Dermis blood vessel endothelial cell (primary cell): ENCODE measurements at places on chromosomes 13 and 19. TPM values are rescaled to one million over a fixed set of nuclear protein-coding genes. Genes with fewer than 3 reads are reported as not detected.

GRCh38 chr19:43503501-43504425 is 783 bp downstream of the PHLDB3 start:
- DNase-seq, result peak; percentile 94

DNA sequence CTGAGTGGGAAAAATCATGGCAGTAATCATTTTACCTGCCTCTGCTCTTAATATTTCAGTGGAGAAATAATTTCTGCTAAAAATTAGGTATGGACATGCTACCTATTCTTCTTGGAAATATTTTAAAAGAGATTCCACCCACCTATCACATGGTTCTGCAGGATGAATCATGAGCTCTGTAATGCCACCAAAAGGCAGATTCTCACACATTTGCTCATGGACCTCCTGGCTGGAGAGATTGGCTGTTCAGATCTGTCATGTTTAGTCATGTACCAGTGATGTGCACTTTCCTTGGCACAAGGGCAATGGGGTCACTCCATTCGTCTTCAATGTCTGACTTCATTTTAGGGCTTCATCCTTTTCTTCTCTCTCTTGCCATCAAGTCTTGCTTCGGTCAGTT is 101.8 kb upstream of the MBNL2 start:
- DNase-seq, result no peak

- peak; percentile 67 for DNase-seq
Observed at GRCh38 chr19:584240-585001, 5.3 kb upstream of the HCN2 start.

- DNase-seq, result no peak
Observed at GRCh38 chr19:42158926-42159325, 26.7 kb upstream of the POU2F2 start.

GRCh38 chr13:97278435-97279411 is 56.6 kb downstream of the MBNL2 start:
- DNase-seq, result no peak

- no peak for DNase-seq
Observed at GRCh38 chr13:30108216-30108912, 199.0 kb downstream of the KATNAL1 start.

GRCh38 chr19:2255982-2256685 is at the start of gene JSRP1:
Gene JSRP1, minus strand, starts transcription at chr19:2256417. Its CDS starts 1,103 bp downstream, at chr19:2255314.
- no peak for DNase-seq

- no peak for DNase-seq
Observed at GRCh38 chr13:25200783-25201182, 28.7 kb upstream of the AMER2 start.

- no peak for DNase-seq
Observed at GRCh38 chr13:111999352-111999751, 67.6 kb upstream of the SOX1 start.

GRCh38 chr13:43058318-43058674 is 34.9 kb downstream of the DNAJC15 start:
- peak; percentile 9 for DNase-seq

DNA sequence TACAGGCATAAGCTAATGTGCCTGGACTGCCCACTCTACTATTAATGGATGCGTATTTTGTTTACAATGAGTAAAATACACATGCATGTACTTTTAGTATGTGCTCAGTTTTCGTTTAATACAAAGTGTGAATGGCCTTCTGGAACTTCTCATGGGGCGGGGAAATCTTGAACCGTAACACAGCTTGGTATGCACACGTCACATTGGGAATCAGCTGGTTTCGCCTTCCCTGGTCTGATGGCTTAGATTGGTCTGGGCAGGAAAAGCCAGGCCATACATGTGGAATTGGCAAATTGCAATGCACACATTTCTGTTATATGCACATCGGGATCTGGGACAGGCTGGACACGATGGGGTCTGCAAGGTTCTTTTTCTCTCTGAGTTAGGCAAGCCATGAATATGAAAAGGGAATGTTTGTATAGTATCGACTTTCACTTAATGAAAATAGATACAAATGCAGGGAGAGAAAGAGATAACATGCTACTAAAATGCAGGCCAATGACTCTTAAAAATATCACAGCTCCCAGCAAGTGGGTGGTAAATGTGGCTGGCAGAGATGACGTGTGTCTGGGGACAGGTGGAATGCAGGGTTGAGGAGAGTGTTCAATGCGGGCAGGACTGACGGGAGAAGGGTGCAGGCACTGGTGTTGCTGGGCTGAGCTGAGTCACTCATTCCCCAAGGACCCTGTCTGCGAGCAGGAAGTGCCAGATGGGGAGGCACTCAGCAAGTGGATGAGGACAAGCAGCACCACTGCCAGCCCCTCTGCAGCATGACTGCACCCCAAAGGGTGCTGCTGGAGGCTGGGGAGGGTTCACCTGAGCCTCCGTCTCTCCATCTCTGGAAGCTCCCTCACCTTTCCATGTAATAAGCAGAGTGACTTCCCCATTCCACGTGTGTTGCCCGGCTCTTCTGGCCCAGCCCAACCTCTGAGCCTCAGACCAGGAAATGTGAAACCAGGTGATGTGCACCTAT is 204.0 kb upstream of the GPR12 start:
- no peak for DNase-seq

GRCh38 chr19:47229676-47230053 is 1.3 kb downstream of the BBC3 start:
- peak; percentile 38 for DNase-seq

DNA sequence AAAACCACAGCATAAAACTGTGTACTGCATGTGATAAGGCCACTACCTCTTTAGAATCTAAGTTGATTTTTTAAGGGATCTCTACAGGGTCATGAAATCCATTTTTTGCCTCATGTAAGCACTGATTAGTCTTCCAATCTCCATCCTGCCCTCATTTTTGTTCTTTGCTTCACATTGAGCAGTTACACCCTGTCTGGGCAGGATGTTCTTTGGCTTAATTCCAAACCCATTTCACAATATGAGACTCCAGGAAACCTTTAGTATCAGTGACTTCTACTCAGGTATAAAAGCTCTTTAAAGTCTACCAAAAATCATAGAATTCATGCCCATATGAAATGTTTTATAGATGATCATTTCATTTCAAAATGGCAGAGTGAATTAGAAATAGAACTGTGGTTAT is 592.6 kb downstream of the TBC1D4 start:
- peak; percentile 38 for DNase-seq

GRCh38 chr13:45240143-45240542 is 39.3 kb upstream of the KCTD4 start:
- no peak for DNase-seq

- no peak for DNase-seq
Observed at GRCh38 chr19:29014857-29015436, 198.0 kb downstream of the UQCRFS1 start.

DNA sequence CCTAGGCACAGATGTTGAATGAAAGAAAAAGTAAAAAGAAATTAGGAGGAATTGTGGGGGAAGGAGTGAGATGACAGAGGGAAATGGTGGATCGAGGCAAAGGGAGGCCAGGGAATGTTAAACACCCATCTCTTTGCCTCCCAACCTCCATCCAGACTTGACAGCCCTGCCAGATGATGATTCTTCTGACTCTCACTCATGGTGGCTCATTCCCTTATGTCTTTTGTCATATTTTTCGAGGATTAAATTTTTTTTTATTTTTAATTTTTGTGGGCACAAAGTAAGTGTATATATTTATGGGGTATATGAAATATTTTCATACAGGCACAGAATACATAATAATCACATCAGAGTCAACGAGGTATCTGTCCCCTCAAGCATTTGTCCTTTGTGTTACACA is 42.8 kb downstream of the ADGRE1 start:
- no peak for DNase-seq

Gene C5AR2
- total RNA-seq, result under 0.01 and 0.05 TPM in 2 replicates

Gene TNNT1
- 0.60 and 1.7 TPM in 2 replicates for total RNA-seq
